ENCODE measurements at places on chromosomes 5 and 9.

- DNase-seq, result no peak
Measured at GRCh38 chr9:110782701-110783100, 114.1 kb downstream of the MUSK start.

- DNase-seq, result peak; percentile 25
Measured at GRCh38 chr9:70257991-70258691, 637 bp upstream of the SMC5 start.

GRCh38 chr9:136341042-136341655 is 13.8 kb downstream of the GPSM1 start:
- DNase-seq, result no peak

- no peak for DNase-seq
Measured at GRCh38 chr9:129934041-129934591, 98.9 kb downstream of the USP20 start.

DNA sequence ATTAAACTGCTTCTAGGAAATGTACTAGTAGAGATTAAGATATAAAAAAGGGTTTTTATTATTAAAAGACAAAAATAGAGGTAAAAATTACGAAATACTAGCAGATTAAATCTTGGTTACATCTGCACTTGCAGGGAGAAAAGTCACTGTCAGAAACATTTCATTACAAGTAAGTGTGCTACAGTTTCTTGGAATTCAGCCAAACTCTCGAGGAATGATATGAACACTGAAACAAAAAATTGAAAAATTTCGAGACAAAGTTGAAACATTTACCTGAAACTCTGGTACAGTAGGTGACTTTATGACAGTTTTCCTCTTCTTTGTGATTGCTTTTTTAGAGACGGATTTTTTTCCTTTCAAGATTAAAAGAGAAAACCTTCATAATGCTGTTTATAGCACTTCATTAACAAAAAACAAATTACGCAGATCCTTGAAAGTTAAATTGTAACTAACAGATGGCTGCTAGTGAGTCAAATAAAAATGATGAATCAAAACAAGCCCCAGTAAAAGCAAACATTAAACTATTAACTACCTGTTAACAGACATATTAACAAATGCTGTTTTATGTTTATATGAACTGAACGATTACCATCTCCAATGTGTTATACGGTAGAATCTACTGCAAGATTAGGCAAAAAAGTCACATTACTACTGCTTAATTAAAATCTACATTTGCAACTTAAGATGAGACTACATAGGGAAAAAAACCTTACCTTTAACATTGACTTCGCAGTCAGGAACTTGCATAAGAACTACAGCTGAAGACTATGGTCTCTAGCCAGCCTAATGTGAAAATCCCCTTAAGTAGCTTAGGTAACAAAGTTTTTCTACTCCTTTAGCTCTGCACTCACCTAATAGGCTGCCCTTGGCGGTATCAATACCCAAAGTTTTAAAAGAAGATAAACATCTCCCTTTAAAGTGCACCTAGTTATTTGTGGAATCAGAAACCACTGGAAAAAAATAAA is 61.4 kb downstream of the RANBP6 start:
- no peak for DNase-seq

GRCh38 chr5:162711244-162711643 is 643.7 kb downstream of the GABRG2 start:
- DNase-seq, result no peak

DNA sequence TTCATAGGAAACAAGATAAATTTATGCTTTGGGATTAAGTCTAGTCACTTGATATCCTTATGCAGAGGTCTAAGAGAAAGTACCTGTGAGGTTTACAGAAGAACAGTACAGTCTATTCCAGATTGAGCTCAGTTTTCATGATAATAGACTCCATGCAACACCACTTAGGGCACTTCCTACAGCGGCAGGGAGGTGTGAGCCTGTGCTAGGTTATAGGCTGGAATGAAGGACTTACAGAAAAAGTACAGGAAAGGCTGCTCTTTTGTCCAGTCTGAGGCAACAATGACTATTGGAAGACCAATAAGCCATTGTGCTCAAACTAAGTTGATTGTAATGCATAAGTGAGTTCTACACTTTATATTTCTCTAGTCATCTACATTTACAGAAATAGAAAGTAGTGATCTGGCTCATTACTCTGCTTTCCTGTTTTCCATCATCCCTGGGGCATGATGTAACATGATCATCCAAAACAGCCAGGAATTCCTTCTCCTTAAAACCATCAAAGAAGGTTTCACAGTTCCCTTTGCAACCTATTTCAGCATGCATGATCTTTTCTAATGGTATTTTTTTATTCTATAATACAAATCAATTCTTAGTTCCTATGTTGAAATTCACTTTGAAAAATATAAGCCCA is 322.8 kb downstream of the SLF1 start:
- DNase-seq, result no peak

DNA sequence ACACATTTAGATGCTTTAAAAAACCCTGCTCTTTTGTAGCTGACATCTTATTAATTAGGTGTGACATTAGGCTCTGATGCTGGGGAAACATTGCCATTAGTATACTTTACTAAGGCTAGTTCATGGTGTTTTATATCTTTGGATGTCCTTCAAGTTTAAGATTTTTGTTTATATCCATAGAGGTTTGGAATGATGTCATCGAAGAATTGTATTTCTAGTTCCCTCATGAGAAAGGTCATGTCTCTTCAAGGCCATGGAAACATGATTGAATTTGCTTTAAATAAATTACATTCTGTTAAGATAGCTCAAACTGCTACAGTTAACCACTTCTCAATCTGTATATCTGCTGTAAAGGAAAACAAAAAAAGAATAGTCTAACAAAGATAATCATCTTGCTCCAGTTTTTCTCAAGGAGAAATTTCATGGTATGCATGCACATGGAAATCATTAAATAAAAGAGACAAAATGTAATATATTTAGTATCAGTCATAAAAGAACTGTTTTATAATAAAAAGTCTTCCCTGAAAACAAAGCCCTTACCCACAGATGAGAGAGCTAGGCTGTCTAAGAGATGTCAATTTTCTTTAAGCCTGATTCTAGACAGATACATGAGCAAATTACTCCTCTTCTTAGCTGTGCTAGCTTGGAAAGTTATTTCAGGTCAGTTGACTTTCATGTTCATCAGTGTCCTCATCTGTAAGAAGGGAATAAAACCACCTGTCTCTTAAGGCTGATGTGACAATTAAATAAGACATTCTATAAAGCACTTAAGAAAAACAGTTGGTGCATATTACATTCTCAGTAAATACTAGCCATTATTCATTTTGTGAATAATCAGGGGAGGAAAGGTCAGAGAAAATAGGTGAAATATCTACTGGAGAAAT is 25.0 kb upstream of the STARD4 start:
- no peak for DNase-seq

- DNase-seq, result peak; percentile 31
Measured at GRCh38 chr9:27528076-27528885, 1.3 kb downstream of the MOB3B start.

DNA sequence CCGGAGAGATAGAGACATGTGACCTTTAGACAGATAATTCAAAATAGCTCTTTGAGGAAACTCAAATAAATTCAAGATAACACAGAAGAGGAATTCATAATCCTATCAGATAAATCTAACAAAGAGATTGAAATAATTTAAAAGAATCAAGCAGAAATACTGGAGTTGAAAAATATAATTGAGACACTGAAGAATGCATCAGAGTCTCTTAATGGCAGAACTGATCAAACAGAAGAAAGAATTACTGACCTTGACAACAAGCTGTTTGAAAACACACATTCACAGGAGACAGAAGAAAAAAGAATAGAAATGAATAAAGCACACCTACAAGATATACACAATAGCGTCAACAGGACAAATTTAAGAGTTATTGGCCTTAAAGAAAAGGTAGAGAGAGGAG is 40.4 kb upstream of the DEPDC1B start:
- no peak for DNase-seq

GRCh38 chr9:90085633-90086032 is 480.8 kb downstream of the GADD45G start:
- no peak for DNase-seq

DNA sequence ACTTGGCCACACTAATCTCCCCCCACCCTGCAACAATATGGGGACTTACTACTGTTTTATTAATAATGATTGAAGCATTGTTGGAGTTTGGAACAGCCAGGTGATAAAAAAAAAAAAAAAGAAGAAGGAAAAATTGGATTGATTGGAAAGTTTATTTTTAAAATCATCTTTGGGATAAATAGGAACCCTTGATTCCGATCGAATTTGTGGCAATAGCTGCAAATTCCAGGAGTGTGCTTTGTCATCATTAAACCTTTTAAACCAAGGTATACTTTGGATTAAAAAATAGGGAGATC is 907 bp upstream of the NR2F1 start:
- no peak for DNase-seq

GRCh38 chr5:54823006-54823405 is 162.4 kb downstream of the ESM1 start:
- no peak for DNase-seq

DNA sequence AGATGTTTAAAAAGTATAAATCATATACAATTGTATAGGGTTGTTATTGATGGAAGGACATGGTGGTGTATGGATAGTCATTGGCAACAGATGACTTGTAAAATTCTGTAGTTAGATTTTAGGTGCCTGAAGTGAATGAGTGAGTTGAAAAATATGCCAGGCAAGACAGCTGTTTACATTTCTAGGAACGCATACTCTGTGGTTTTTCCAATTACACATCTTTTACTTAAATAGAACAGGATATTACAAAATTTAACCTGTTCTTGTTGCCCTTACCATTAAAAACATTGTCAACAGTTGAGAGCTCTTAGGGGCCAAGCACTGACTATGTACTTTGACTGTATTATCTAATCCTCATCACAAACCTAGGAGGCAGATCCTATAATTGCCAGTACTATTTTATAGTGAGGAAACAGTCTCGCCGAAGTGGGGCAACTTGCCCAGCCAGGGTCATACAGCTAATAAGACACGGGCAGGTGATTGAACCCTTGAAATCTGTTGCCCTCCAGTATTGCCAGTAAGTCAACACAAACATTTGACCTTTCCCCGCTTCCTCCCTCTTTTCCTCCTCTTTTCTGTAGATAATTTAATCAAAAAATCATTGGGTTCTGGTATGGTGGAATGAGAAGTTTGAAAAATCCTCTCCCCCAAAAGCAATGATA is 88.6 kb downstream of the MACROH2A1 start:
- no peak for DNase-seq

- no peak for DNase-seq
Measured at GRCh38 chr5:113170707-113171106, 194.1 kb downstream of the DCP2 start.

DNA sequence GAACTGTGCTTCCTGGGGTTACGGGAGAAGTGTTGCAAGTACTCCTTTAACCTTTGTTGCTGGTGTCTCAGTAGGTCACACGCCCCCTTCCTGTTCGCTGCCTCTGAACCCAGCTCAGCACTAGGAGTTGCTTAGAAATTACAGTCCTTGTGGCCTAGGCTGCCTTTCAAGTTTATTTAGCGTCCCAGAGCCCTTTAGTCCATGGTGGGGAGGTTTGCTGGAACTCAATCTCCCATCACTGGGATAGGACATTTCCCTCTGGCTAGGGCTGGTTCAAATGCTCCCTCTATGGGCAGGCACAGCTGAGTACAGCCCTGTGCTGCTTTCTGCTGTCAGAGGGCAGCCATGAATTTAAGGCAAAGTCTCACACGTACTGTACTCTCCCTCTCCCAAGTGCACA is 4.7 kb downstream of the IFNA8 start:
- no peak for DNase-seq

DNA sequence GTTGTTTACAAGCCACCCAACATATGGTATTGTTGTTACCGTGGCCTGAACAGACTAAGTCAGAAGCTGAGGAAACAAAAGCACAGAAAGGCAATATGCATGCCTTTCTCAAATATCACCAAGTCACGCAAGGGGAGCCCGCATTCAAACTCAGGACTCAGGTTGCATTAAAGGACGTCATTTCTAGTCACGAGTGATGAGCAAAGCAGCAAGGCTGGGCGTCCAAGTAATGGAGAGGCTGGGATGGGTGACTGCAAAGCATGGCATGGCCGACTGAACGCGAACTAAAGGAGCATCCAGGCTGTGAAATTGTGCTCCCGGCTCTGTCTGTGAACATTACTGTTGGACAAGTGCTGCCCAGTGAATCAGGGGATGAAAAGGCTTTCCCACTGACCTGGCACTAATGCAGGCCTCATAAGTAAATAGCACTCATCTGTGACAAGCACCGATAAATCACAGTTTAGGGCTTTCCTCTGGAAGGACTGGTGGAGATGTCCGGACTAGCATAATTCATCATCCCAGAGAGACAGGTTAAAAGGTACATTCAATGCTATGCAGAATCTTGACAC is 202.8 kb downstream of the SPOCK1 start:
- DNase-seq, result no peak

- DNase-seq, result no peak
Measured at GRCh38 chr9:8486095-8486494, 686.5 kb upstream of the DMAC1 start.

DNA sequence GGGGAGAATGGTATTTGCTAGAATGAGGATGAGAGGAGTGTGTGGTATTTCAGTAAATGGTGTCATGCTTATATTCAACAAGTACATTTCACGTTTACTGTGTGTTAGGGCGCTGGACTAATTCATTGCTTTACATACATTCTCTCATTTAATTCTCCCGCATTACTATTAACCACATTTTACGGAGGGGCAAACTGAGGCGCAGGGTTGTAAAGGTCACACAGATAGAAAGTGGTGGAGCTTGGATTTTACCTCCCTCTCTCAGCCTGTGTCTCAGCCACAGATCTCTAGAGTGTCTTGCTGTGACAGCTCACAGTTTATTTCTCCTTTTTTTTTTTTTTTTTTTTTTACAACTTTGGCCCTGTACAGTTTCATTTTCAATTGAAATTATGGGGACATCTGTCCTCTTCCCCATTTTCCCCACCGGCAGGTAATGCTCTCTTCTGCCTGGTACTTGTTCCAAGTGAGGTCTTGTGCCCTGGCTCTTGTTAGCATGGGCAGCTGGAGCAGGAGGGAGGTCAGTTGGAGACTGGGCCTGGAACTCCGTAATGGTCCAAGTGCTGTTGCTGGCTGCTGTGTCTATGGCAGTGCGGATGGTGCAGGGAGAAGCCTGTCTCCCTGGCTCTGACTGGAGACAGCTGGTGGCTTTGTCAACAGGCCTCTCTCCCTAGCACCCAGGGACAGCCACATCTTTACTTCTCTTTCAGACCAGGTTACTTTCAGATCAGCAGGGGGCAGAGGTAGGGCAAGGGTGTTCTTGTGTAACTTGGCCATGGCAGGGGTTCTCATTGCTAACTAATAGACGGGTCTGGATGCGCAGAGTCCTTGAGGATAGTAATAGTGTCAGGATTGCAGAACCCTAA is 20.5 kb upstream of the NDST1 start:
- no peak for DNase-seq

GRCh38 chr5:86684222-86684621 is 66.5 kb downstream of the COX7C start:
- DNase-seq, result no peak

- no peak for DNase-seq
Measured at GRCh38 chr5:1658665-1659064, 134.9 kb upstream of the LPCAT1 start.

GRCh38 chr5:61202213-61202612 is 39.9 kb upstream of the SMIM15 start:
- no peak for DNase-seq

All from activated T-cell treated with anti-CD3 and anti-CD28 coated beads for 24 hours (primary cell).